Stimulated activated CD4-positive, alpha-beta T cell treated with anti-CD3 and anti-CD28 coated beads, Interleukin-4, amount 100 ng/mL, for 48 hours (primary cell): ENCODE measurements at places on chromosomes 13 and 19.

DNA sequence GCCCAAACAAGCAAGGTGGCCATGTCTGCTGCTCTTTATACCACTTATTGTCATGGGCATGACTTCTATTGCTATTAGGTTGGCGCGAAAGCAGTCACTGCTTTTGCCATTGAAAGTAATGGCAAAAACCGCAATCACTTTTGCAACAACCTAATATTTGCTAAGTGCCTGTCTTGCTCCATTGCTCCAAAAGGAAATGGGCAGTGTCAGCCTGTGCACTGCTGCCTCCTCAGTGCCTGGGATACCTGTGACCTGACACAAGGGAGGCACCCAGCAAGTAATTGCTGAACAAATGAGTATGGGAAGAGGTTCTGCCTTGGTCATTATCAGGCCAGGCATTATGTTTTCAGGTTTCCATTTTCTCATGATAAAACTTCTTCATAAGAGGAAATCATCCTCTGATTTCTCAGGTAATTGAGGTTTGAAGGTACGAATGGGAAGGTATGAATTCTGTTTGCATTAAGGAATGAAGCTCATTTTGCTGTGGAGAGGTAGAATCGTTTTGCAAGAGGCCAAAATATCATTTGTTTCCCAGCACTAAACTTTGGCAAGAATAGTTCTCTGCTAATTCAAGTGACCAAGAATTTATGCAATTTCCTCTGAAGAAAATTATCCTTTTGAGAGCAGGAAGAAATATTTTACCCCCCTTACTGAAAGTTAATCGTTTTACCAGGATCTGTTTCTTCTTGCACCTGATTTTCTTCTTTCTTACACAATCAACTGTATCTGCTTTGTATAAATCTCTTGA is 128.4 kb upstream of the SPRY2 start:
- no peak for DNase-seq

GRCh38 chr19:50925734-50926133 is 14.5 kb upstream of the KLK4 start:
- no peak for DNase-seq

DNA sequence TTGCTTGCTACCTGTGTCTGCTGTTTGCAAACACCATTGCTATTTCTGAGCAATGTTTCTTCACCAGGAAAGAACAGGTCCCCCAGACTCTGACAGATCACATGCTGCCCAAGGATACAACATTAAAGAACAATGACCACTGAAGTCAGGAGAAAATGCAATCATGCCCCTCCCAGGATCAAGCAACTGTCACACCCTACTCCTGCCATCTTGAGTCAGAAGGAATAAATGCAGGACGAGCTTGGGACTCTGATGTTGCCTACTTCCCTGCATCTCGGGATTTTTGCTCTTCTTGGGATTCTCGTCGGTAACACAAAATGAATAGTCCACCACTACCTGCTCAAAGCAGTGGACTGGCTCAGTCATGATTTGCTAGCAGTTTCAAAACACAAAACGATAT is 490.6 kb downstream of the COG6 start:
- no peak for DNase-seq

DNA sequence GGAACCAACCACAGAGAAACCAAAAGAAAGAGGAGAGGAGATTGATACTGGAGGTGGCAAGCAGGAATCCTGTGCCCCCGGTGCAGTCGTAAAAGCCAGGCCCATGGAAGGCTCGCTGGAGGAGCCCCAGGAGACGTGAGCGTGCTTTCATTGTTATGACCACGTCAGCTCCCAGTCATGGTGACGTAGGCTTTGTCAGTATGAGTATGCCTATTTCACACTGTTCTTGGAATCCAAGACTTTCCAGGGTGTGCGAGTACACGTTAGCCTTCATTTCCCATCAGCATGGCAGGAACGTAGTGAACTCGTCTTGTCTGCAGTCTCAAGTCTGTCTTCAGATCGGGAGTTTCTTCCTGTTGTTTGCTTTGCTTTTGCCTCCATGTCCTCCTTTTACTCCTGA is 15.4 kb upstream of the CHAMP1 start:
- no peak for DNase-seq

DNA sequence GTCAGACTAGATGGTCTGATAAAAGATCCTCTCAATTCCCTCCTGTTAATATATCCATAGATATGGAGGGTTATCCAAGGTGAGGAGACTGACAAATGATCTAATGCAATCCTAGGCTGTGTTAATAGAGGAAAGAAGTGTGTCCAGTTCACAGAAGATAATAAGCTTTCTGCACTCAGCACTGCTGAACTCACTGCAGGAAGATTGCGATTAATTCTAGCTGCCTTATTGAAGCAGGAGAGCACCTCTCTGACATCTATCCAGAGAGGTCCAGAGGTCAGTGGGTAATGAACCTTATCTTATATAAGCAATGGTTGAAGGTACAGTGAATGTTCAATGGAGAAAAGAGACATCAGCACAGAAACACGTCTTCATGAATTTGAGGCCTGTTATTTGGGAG is 75.9 kb upstream of the SLC10A2 start:
- no peak for DNase-seq

DNA sequence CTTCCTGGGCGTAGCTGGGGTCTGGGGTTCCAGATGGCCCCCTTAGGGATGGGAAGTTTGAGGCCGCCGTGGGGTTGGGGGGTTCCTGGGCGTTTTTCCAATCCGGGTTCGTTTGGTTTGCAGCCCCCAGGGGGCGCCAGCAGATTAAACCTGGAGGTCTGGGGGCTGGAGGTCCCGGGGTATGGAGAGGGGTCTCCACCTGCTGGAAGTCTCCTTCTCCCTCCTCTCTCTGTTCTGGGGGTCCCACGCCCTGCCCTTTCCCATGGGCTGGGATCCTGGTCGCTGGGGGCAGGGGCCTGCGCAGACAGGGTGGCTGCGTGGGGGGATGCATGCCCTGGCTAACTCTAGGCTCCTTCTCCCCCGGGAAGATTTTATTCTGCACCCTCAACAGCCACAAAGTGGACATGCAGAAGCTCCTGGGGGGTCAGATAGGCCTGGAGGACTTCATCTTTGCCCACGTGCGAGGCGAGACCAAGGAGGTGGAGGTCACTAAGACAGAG is 899 bp downstream of the GIPC3 start:
- DNase-seq, result peak; percentile 16

- no peak for DNase-seq
Measured at GRCh38 chr13:79869326-79869725, 388.4 kb downstream of the NDFIP2 start.

DNA sequence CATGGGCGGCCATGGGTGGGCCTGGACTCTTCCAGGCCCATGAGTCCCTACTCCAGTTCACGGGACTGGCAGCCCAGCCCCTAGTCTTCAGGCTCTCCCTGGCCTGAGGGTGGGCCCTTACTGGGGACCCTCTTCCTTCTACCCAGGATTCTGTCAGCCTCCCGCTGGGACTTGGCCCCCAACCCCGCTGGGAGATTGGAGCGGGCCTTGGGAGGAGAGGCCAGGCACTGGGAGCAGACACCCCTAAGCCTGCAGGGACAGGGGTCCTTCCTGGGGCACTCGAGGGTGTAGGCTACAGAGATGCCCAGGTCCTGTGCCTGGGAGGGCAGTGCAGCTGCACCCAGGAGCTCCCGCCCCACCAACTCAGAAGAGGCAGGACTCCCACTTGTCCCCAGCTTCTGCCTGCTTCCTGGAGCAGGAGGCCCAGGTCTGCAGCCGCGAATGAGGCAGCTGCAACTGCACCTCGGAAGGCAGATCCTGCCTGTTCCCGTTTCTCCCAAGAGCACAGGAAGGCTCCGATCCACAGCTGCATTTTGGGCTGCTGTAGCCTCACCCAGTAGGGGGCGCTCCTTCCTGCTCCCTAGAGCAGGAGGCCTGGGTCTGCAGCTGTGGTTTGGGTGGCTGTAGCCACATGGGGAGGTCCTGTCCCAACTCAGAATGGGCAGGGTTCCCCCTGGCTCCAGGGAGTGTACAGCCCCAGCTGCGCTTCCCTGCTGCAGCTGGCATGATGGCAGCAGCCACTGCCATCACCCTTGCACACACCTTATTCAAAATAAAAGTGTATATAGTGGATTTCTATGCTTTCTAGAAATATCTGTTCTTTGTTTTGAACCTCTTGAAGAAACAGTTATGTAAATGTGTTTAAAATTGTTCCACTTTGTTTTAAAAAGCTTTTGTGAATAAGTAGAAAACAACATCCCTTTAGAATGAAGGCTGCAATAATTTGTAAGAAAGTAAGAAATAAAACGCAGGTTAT is 46.8 kb downstream of the TEX26 start:
- peak; percentile 32 for DNase-seq

- DNase-seq, result no peak
Measured at GRCh38 chr13:106490569-106491321, 44.7 kb downstream of the EFNB2 start.

GRCh38 chr13:43100667-43101066 is 77.3 kb downstream of the DNAJC15 start:
- no peak for DNase-seq

- no peak for DNase-seq
Measured at GRCh38 chr13:32178763-32179162, 136.4 kb downstream of the ZAR1L start.

- DNase-seq, result no peak
Measured at GRCh38 chr13:89627996-89628395, 1719.5 kb upstream of the MIR17HG start.

DNA sequence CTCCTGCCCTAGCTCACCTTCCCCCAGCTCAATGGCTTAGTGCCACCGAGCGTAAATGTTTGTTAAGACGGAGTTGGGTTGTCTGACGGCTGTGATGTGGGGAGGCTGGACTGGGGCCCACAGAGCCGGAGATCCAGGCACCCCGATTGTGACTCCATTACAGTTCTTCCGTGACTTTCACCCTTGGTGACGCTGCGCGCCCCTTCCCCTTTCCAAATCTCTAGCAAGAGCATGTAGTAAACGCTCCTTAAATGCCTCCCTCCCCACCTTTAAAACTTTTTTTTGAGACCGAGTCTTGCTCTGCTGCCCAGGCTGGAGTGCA is 829 bp downstream of the REEP6 start:
- DNase-seq, result no peak

DNA sequence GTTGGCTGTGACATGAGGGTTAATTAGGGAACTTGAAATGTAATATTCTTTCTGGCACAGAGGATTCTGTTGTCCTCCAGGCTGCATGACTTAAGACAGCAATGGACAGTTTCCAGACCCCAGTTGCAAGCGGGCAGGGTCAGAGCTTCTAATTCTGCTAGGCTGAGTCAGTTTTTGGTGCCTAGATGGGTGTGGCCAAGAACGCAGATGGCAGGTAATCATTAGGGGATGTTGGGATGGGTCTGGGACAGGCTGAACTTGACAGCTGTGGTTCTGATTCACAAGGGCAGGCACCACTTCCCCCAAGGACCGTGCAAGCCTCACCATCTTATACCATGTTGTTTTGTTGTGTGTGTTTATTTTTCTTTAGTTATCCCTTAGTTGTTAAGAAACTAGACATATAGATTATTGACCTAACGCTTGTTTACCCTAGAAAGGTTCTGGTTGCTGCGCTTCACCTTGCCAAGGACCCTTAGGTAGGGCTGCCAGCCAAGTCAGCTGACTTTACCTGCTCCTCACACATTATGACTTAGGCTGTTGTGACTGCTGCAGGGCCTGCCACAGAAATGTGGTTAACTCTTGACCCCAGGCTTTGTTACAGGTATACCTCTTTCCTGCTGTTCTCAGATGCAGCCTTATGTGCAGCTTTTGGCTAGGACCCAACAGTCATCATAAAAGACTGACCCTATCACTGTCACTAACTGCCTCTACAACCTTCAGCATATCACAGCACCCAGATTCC is 117.7 kb upstream of the KLF12 start:
- DNase-seq, result no peak

GRCh38 chr19:870314-870713 is 10.8 kb downstream of the CFD start:
- no peak for DNase-seq

- DNase-seq, result no peak
Measured at GRCh38 chr19:14758816-14759215, 19.5 kb downstream of the ADGRE2 start.

- DNase-seq, result no peak
Measured at GRCh38 chr19:4103080-4103433, 20.9 kb downstream of the MAP2K2 start.

DNA sequence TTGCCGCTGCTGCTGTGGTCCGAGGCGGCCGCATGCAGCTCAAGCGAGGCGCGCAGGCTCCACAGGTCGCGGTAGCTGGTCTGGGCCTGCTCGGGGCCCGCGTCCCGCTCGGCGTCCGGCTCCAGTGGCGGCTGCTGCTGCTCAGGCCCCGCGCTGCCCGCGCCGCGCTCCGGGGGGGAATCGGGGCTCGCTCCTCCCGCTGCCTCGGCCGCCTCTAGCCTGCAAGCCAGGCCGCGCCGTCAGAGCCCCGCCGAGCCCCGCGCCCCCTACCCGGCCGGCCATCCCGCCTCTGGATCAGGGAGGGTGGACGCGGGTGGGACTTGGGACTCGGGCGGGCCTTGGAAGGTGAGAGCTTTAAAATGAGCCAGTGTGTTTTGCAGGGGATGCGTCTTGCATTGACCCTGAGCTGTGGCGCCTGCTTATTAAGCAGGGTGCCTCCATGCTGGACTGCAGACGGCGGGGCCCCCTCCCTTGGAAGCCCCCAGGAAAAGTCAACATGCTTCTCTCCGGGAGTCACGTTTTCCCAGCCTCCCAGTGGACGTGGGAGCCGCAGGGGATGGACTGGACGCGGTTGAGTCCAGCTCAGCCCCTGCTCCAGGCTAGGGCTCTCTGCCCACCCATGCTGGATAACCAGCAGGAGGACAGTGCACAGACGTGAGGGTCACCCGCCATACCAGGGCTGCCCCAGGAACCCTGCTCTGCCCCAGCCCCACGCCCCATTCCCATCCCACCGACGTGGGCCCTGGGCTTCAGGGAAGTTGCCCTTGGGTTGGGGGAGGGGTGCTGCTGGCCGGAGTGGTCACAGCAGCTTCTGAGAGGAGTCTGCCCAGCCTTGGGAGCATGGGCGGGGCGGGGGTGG is 7.7 kb downstream of the CBARP start:
- DNase-seq, result no peak

DNA sequence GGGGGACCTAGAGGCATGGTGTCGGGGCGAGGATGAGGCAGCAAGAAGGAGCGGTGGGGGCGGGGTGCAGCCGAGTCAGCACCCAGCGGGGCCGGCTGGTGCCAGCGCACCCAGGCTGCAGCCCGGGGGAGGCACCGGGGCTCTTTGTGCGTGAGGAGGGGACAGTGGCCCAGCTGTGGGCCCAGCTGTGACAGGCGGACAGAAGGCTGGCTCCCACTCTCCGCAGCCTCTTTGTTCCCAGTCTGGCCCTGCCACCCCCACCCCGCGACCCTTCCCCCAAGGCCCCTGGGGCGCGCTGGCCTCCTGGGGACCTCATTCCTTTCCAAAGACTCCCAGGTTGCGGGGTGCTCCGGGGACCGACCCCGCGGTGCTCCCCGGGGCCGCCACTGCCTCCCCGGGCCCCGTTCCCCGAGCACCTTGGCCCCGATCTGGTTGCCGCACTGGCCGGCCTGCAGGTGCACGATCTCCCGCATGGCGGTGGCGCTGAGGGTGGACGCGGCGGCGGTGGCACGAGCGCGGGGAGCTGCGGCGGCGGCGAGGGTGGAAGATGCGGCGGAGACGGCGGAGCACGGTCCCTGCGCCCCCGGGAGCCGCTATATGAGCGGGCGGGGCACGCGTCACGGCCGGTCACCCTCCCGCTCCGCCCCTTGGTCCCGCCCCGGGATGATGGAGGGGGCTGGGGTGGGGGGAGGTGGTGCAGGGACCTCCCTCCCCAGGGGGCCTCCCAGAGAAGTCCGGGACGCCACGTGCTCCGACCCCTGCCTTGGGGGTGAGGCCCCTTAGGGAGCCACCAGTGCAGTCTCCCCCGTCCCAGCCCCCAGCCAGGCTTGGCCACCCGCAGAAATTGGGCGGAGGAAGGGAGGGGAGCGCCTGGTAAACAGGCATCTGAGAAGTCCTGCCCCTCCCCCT is at the start of gene TUBB4A:
Gene TUBB4A (minus strand): TSS at position 570 of the 909 bp plus-strand sequence. CDS start 97 bp downstream, at position 473.
- DNase-seq, result no peak

- no peak for DNase-seq
Measured at GRCh38 chr19:27833031-27833430, 1379.9 kb downstream of the UQCRFS1 start.
